T follicular helper cell (primary cell): ENCODE measurements at places on chromosomes 16 and 17.

GRCh38 chr17:1649844-1650501, at the start of gene RILP:
RILP (minus strand) TSS chr17:1649866; CDS start chr17:1649804, 62 bp downstream.
- no peak for DNase-seq

DNA sequence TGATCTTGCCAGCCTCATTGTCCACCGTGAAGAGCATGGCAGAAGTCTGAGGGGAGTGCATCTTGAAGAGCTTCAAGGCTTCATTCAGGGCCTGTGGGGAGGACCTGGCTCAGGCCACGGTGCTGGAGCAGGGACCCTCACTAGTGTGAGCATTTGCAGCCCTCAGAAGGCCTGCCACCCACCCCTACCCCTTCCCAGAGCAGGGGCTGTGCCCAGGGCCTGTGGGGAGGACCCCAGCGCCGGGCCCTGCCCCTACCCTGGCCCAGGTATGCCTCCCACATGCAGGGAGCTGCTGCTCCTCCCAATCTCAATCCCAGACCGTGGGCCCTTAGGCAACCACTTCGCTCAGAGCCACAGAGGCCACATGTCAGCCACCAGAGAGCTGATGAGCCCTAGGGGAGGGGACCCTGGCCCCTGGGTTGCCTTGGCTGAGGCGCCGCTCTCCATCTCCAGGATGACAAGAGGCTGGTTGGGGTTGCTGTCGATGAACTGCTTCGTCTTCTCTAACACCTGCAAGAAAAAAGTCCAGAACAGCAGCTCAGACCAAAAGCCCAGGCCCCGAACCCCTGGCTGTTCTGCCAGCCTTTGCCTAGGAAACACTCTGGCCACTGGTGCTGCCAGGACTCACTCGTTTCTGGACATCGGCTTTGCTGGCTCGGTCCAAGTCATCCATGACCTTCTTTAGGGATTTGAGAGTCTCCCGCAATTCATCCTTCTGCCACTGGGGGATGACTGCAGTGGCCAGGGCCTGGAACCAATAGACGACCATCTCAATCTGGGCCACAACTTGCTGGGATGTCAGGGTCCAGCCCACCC, 1.8 kb upstream of the EXOSC6 start:
- peak; percentile 15 for DNase-seq

- DNase-seq = no peak
These were observed 51.2 kb downstream of the SOX9 start for GRCh38 chr17:72171703-72172667.

GRCh38 chr17:64472564-64472963, 23.6 kb downstream of the MILR1 start:
- DNase-seq = no peak

DNA sequence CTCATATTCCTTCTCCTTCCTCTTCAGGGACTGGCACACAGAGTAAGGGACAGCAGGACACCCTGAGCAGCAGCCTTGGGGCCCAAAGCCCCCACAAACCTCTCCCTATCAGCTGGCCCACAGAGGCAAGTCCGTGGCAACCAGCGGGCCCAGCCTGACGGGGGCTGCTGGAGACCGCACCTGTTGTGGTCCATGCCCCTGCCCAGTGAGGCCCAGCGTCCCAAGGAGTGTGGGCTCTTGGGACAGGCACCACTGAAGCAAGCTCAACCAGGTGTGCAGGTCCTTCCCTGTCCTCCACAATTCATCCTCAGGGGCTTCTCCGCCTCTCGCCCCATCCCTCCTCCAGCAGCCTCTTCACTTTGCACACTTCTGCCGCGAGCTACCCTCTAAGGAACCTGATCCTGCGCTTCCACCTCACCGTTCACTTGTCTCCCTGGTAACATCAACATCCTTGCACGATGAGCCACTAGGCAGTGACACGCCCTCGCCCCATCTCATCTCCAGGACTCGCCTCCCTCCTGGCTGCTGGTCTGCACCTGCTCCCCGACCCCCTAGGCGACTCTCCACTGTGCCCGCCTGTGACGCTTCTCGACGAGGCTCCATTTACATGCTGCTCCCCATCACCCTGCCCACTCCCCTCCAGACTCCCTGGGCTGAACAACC, 12.7 kb downstream of the MNT start:
- no peak for DNase-seq

GRCh38 chr16:72284042-72284789, 112.3 kb upstream of the PMFBP1 start:
- DNase-seq = no peak

DNA sequence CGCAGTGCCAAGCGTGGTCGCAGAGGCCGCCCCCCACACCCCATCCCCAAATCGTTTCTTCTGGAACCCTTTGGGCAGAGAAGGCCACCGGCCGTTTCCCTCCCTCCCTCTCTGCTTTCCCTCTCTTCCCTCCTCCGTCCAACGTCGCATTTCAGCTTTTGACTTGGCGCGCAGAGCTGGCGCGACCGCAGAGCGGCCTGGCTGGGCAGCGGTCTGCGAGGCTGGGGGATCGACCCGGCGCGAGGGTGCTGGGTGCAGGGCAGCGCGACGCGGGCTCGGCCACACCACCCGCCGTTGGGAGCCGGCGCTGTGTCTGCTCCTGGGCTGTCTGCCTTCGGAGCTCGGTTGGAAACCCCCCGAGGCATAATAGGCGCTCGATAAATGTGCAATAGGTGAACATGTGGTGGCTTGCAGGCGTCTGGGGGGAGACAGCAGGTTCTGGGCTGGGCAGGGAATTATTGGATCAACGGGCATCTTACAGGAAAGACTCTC, 2.8 kb upstream of the NTN3 start:
- no peak for DNase-seq

- peak; percentile 56 for DNase-seq
These were observed 96.9 kb downstream of the ZNF778 start for GRCh38 chr16:89314357-89314756.

GRCh38 chr16:23504076-23504452, 6.2 kb downstream of the GGA2 start:
- no peak for DNase-seq

DNA sequence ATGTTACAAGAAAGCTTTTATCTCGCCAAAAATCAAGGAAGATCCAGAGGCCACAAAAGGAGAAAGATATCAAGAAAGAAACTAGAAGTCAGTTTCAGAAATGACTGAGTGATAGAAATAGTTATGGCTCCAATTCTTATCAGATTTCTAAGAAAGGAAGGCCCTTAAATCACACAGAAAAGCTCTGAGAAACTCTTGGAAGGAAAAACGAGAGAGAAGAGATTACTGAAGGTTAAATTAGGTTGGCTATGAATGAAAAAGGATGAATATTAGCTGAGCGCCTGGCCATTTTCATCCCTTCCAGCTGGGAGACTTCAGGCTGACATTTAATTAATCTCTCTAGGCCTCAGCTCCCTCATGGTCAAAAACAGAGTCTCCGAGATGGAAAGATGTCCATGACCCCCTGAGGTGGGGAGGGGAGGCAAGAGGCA, 72.3 kb downstream of the CYTH1 start:
- DNase-seq = no peak

- DNase-seq = no peak
These were observed 31.5 kb downstream of the USP43 start for GRCh38 chr17:9676820-9677310.

GRCh38 chr17:64531955-64532371, 25.2 kb downstream of the CEP95 start:
- DNase-seq = no peak

GRCh38 chr17:31649302-31649701, 209.7 kb downstream of the COPRS start:
- DNase-seq = no peak

GRCh38 chr16:51773071-51773890, 622.2 kb upstream of the SALL1 start:
- DNase-seq = no peak
